Tongue (tissue), 3 donors: ENCODE measurements at places on chromosomes 2 and 18.

DNA sequence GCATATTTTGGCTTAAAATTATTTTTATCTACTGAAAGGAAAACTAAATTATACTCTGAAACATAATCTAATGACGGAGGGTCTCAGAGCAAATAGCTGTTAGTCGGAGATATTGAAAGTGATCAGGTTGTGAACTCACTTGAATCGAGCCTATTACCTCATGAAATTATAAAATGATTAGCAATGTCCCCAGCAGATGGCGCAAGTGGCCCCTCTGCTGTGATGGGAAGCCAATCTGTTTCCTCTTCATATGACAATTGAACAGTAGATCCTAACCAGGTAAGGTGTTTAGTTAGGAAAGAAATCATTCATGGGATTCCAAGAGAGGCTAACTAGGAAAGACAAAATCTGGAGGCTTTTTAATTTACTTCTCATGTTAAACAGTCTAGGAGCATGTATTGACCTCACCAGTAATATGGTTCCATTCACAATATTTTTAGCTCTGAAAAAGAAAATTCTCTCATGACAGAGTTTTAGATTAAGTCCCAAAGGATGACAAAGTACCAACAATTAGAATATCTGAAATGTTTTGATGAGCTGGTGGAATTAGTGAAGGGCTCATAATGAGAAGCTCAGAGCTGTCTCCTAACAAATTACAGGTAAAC is 29.9 kb upstream of the MPPE1 start:
- peak; percentile 86 for DNase-seq

GRCh38 chr2:26274058-26274613 is 29.4 kb downstream of the HADHB start:
- DNase-seq, result peak; percentile 62

- DNase-seq, result peak; percentile 58
These were observed 30.3 kb downstream of the TNS1 start for GRCh38 chr2:217972490-217972889.

DNA sequence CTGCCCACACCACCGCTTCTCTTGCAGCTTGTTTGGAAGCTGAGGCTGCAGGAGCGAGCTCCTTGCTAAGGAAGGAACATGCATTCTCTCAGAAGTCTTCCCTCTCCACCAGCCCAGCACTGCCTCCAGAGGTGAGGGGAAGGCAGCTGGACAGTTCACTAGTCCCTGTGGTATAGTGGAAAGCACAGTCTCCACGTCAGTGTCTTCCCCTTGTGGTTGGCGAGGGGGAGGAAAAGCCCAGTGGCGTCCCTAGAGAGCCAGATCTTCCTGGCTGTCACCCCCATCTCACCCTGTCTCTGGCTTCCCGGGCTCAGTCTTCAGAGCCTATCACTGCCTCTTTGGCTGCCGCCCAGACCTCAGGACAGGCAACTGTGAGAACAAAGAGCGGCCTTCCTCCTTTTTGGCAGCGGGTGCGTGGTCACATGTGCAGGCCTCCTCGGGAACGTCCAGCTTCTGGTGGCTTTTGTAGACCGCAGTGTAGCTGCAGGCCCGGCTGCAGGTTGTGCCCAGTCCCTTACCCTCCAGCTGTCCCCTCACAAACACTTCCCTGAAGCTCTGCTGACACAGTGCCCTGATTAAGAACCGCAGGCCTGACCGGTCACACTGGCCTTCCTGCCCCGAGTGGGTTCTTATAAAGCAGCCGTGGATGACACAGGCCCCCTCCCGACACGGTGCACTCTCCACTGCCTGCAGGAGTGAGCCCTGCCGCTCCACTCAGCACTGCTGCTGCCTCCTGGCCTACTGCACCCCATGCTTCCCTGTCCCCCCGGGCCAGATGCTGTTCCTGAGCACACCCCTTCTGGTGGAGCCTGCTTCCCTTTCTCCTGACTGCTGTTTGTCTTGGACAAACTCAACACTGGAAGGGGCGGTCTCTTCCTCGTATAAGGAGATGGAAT is 90.9 kb downstream of the RNF144A start:
- peak; percentile 82 for DNase-seq

- DNase-seq, result no peak
These were observed 21.6 kb downstream of the TMEM18 start for GRCh38 chr2:655626-656025.

DNA sequence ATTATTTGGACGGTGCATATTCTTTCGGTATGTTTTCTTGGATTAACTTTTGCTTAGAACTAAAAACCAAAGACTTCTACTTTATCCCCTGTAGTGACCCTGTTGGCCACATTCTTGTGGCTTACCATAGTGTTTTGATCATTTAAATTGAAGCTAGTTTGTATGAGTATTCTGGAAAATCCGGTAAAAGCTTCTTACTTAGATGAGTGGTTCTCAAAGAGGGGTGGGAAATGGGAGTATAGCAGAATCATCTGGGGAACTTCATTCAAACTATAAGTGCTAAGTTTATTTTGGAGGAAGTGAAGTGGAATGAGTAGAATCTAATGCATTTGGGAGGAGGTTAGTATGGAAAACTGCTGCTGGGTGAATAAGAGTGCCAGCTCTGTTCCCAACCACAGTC is 3.8 kb downstream of the PPP1CB start:
- no peak for DNase-seq

GRCh38 chr2:241496904-241497877 is 11.2 kb downstream of the STK25 start:
- no peak for DNase-seq

DNA sequence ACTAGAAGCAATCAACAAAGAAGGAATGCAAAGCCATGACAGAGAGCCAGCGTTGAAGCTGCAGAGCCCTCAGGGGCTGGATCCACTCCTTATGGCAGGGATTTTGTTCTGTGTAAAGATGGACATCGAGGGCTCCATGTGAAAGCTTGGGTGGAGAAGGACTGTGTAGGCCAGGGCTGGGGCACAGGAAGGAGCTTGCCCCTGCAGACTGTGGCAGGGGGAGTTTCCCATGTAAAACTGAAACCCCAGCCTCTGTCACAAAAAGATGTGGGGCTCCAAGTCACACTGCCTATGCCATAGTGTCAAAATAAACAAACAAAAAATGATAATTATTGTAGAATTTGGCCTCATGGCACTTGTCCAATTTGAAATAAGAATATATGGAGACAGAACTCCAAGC is 408.7 kb upstream of the HS6ST1 start:
- DNase-seq, result no peak

- no peak for DNase-seq
These were observed 9.0 kb downstream of the ZNF516 start for GRCh38 chr18:76486038-76486437.

DNA sequence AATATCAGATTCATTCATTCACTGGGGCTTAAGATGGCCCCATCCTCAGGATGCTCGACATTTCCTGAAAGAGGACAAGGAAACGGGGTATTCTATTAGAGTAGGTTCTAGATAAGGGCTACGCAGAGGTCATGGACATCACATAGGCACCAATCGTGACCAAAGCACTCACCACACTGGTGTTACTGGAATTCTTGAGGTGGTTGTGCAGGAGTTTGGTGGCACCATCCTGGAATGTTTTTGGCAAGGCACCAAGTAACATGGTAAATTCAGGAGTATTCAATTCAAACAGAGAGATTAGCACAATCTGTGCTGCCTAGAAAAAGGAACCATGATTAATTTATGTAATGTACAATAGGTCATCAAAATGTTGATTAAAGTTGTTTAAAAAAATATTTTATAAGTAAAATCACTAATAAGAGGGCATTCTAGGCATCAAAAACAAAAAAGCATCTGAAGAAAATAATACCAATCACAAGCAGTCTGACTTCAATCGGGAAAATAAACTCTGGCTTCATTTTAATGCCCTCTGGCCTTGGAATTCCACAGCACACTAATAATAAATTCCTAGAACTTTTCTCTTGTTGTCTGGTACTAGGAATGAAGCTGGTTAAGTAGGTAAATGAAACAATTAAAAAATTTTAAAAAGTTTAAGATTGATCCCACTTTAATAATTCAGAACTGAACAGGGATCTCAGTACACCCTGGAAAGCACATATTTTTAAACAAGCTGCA is 102.8 kb upstream of the TFCP2L1 start:
- no peak for DNase-seq

DNA sequence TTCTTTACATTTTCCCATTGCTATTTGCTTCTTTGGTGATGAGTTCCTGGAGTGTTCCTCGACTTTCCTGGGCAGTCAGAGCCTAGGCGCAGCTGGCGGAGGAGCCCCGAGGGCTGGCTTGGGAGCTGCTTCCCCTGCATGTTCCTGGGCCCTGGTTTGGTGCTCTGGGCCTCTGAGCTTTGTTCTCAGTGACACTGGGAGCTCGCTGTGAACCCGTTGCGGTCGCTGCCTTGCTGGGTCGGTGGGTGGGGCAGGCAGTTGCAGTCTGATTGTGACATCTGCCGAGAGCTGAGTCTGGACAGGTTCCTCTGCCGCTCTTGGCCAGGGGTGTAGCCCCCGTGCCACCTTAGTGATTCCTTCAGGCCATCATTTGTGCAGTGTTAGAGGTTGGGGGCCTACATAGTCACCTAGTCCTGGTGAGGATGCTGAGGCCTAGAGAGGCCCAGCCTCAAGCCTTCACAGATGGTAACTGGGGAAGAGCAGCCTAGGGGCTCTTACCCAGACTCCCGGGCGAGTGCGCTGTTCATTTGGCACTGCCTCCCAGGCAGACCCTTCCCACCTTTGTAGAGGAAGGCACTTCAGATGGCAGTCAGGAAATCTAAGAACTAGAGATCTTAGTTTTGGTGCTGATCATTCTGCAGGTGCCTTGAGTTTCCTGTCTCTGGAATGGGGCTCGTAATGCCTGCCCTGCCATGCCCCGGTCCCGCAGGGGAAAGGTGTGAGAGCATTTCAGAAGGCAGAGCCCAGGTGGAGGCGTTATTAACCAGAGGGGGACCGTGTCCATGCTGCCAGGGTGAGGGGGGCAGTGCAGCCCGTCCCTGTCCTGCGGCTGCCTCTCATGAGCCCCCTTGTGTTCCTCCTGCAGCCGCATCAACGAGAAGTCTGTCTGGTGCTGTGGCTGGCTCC is 8.4 kb downstream of the ASB1 start:
- DNase-seq, result no peak

GRCh38 chr2:191059308-191059707 is 45.3 kb upstream of the STAT1 start:
- no peak for DNase-seq

- no peak for DNase-seq
These were observed 24.5 kb downstream of the MFSD6 start for GRCh38 chr2:190432567-190433231.

DNA sequence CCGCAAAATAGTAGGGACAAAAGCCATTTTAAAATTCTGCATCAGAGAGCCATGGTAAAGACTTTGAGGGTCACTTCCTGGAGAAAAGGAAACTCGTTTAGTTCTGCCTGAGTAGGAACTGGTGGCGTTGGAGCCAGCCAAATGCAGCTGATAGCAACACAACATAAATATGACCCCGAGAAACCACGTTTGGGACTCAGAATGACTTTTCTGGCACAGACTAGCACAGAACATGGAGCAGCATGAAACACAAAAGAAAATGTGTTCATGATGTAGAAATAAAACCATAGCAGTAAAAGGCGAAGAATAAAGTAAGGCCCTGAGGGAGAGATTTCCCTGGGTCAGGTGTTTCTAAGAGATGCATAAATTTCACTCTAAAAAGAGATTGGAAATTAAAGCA is 149.2 kb upstream of the KLHL29 start:
- peak; percentile 39 for DNase-seq
